Kasumi-1 (cell line): ENCODE measurements at places on chromosomes 11 and 22.
A peak's percentile ranks its signal among the peaks of the same experiment; 100 is the strongest.

DNA sequence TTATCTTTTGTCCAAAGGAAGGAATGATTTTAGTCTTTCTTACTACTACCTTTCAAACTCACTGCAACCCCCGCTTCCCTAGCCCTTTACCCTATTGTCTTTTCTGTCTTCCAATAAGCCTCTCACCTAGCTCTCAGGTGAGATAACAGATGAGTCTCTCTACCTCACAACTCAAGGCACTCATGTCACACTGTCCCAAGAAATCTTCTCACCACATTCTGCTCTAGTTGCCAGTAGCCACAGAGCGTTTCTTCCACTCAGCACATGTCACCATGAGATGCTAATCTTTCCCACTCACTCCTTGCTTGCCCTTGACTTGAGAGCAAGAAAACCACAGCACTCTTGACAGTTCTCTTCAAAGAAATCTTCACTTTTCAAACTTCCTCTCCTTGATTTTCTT, 32.7 kb upstream of the TMEM41B start:
- DNase-seq, result no peak

GRCh38 chr11:124762624-124763155, 600 bp upstream of the ESAM start:
- no peak for DNase-seq

DNA sequence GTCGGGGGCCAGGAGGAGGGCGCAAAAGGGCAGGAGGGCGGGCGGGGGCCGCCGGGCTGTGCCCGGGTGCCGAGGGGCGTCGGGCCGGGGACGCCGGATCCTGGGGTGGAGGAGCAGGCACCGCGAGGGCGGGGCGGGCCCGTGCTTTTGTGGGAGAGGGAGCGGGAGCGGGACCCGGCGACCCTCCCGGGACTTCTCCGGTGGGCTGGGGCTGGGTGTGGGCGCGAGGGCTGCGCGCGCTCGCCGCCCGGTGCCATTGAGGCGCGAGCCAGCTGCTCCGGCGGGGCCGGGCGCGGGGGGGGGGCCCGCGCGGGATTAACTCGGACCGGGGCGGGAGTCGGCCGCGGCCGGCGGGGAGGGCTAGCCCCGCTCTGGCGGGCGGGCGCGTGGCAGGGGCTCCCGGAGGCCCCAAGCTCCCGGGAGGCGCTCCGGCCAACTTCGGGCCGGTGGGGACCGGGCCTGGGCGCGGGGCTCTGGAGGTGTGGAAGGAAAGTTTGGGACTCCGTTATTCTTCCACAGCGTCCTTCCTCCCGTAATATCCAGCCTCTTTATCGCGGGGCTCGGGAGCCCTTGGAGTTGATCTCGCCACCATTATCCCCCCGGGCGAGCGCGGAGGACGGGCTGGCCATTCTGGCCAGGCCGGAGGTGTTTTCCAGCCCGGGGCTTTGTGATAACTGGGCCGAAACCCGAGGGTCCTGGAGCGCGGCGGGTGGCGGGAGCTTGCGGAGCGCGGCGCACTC, 936 bp downstream of the CECR2 start:
- no peak for DNase-seq

- no peak for DNase-seq
Observed at GRCh38 chr11:43920598-43921419, 21.6 kb upstream of the C11orf96 start.

- peak; percentile 40 for DNase-seq
Observed at GRCh38 chr22:43110444-43110926, at the start of gene BIK. Gene BIK (plus strand): TSS chr22:43110750. CDS start chr22:43124023, 13,273 bp downstream.

DNA sequence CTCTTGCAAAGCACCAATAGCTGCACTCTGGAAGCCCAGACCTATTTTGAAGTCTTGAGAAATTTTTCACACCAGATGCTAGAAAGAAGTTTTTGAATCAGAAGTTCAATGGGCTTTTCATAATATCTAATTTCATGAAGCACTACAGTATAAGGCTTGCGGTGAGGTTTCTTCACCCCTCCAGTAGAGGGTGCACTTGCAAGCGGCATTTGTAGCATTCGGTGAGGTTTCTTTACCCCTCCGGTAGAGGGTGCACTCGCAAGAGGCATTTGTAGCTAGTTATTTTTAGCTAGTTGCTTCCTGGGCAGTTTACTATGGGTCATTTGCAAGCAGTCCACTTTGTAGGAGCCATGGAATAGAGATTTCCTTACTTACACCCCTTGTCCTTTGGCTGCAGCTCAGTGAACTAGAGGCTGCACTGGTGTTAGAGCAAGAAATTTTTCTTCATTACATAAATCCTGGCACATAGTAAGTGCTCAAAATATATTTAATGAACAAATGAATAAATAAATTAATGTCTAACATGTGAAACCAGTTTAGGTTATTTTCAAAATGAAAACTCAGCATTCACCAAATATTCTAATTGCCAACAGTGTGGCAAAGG, 7.8 kb upstream of the NOX4 start:
- peak; percentile 46 for DNase-seq

DNA sequence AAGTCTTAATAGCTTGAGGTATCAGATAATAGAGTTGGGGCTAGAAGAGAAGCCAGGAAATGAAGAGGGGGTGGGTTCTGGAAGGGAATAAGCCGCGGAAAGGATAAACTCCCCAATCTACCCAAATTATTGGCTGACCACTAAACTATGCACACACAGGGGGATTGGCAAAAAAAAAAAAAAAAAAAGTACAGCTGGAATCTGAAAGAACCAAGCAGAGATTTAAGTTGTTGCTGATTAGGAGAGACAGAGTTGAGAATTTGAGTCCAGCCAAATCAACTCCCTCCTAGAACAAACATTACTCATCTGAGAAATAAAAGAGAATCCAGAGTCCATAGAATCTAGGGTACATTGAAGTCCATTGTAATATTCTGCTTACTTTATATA, 134.9 kb downstream of the CCDC81 start:
- DNase-seq, result no peak

- no peak for DNase-seq
Observed at GRCh38 chr11:92643827-92644226, 325.6 kb upstream of the MTNR1B start.

DNA sequence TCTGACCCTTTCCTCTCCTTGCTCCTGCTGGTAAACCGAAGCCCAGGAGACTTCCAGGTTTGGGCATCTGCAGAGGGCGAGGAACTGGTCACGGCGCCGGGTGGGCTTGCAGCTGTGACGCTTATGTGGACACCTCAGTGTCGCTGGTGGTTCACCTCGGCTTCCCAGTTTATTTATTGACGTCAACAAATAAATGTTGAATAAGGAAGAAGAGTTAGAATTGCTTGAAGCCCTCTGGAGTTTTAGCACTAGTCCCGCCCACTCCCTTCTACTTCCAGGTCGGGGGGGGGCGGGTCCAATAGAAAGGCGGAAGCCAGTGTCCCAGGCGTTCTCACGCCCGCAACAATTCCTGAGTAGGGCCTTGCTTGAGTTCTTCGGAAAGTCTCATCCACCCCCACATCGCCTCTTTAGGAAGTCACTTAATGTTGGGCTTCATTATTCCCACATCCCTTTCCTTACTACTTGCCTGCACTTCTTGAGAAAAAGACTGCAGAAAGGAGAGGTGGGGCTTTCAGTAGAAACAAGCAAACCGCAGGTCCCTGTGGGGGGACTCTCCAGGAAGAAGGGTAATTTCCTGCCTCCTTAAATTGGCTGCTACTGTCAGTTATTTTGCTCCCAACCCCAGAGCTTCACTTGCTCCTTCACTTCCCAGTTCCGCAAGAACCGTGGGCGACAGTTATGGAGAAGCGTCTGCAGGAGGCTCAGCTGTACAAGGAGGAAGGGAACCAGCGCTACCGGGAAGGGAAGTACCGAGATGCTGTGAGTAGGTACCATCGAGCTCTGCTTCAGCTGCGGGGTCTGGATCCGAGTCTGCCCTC, at the start of gene TTC9C:
TTC9C (plus strand) TSS at position 316 of the 818 bp plus-strand sequence; CDS start at position 679, 363 bp downstream.
- DNase-seq, result peak; percentile 93

DNA sequence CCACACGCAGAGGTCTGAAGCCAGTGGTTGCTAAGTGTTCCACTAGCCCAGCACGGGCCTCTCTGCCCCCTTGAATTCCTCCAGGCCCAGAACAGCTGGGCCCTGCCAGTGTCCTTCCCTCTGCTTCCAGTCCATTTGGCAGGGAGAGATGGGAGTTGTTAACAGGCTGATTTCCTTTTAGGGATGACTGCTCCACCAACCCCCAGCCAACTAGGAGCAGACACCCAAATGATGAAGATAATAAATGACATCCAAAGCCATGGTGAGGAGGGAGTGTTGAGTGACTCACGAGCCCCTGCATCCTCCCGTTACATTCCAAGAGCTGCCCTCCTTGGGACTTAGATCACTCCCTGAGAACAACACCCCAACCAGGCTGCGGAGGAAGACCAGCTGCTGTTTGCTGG, 20.6 kb downstream of the PARVA start:
- DNase-seq, result no peak

- peak; percentile 56 for DNase-seq
Observed at GRCh38 chr11:44775366-44775984, 48.7 kb downstream of the TSPAN18 start.

DNA sequence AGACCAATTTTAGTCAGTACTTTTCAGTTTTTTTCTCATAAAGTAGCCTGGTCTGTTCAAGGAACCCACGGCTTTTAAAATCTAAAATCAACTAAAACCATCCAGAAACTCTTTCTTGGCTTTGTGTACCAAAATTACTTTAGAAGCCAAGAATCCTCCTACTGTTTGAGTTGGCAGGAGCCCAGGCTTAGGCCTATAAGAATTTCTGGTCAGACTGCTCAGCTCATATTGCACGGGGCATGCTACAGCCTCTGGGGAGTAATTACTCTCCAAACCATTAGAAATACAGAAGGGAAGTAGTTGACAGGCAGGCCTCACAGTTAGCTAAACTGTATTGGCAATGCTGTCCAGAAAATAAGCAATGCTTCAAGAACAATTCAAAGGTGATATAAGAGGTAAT, 1862.9 kb upstream of the RAG2 start:
- DNase-seq, result no peak

GRCh38 chr11:9688716-9689511, 25.0 kb downstream of the SWAP70 start:
- peak; percentile 86 for DNase-seq

GRCh38 chr11:127425281-127425680, 424.7 kb upstream of the KIRREL3 start:
- DNase-seq, result no peak

DNA sequence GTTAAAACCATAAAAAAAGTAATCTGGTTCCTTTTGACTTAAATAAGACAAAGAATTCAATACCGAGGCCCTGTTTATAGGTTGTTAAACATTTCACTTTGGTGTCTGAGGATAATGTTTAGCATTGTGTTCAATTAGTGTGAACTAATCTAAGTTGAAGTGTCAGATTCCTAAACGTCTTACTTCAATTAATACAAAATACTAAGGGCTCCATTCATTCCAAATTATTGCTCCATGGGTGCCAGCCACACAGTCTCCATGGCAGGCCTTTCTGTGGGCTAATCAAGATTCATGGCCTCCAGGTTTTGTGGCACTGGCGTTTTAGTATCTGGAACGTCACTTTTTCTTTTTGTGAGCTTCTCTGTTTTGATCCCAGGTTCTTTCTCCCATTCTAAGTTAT, 89.4 kb downstream of the TMEM135 start:
- DNase-seq, result no peak

DNA sequence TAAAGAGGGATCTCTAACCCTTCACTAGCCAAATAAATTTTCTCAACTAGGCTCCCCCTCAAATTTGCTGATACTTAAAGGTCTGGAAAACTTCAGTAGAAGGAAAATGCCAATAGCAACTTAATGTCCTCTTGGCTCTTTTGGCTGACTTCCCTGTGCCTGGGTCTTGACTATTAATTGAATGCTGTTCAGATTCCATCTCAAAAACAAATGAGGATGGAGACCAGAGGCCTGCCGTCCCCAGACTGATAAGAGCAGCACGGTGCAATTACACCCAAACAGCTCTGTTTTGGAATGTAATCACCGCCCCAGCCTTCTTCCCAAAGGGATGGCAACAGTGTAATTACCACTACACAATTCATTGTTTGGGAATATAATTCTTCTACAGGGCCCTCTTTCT, 89.3 kb upstream of the CHRM4 start:
- DNase-seq, result no peak

GRCh38 chr11:27524155-27524554, 17.6 kb upstream of the LIN7C start:
- DNase-seq, result peak; percentile 27

- no peak for DNase-seq
Observed at GRCh38 chr22:38132794-38133193, 22.3 kb upstream of the BAIAP2L2 start.

- no peak for DNase-seq
Observed at GRCh38 chr11:125261588-125261987, 97.0 kb downstream of the PKNOX2 start.

- DNase-seq, result no peak
Observed at GRCh38 chr11:35608502-35608901, 9.8 kb upstream of the FJX1 start.

- no peak for DNase-seq
Observed at GRCh38 chr11:47607380-47607779, 13.2 kb upstream of the C1QTNF4 start.

- no peak for DNase-seq
Observed at GRCh38 chr11:130677486-130678153, 229.2 kb downstream of the ADAMTS15 start.

DNA sequence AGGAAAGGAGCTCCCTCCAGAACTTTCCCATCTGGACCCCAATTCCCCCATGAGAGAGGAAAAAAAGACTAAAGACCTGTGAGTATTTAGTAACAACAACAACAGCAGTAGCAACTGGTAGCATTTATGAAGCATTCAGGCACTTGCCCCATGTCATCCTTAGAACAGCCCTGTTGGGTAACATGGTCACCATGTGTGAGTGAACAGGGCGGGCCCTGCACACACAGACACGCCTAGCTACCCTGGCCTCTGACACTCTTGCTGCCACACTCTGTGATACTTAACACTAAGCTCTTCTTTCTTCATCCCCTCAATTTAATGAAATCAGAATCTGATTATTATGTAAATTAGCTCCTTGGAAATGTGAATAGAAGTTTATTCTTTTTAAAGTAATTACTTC, 26.1 kb upstream of the SLC25A18 start:
- DNase-seq, result no peak

DNA sequence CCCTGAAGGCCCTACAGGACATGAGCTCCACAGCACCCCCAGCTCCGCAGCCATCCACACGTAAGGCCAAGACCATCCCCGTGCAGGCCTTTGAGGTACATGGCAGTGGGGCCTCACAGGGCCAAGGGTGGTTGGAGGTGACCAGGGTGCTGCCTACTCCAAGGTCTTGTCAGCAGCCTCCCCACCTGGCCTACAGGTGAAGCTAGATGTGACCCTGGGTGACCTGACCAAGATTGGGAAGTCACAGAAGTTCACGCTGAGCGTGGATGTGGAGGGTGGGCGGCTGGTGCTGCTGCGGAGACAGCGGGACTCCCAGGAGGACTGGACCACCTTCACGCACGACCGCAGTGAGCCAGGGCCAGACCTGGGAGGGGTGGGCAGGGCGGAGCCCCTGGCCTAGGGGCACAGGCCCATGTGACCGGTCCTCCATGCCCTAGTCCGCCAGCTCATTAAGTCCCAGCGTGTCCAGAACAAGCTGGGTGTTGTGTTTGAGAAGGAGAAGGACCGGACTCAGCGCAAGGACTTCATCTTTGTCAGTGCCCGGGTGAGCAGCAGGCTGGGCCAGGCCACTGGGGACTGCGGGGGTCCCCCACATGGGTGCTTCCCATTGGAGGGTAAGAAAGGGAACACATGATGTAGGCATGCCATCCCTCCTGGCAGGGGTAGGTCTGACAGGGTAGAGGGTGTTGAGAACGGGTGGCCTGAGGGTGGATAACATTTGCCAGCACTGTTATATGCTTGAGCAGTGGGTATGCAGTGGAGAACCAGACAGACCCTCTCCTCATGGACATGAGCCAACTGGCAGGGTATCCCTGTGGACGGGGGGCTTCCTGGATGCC, 5.6 kb downstream of the INPPL1 start:
- no peak for DNase-seq
